ENCODE measurements at places on chromosomes 6 and 20.
A peak's percentile ranks its signal among the peaks of the same experiment; 100 is the strongest.

DNA sequence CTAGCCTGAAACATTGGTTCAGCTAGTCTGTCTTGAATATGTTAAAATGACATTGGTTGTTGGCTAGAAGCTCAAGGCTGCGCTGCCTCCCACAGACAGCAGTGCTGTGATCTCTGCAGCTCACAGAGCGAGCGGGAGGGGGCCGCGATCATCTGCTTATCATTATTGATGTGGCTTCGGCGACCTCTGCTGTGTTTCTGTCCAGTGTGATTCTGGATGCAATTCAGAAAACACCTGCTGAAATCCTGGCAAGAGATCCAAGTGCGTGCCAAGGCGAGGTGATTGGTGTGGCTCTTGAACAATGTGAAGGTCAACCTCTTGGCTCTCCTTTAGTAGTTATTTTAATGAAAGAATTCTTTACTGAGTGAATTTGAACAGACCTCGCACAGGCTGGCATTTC is 142.3 kb upstream of the SASH1 start:
- no peak for DNase-seq

DNA sequence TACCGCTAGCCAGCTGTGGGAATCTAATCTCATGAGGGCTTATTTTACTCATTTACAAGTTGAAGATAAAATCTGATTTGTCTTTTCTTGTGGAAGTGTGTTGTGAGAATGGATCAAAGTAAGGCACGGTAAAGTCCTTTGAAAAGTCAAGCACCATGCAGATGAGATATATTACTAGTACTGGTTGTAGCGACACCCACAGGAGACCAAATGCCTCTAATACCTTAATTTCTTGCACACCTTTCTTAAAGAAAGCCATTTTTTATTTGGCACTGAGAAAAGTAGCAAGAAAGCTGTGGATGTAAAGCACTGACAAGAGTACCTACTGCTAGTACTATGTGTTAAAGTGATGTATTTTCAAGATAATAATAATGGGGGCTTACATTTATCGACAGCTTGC is 191.0 kb upstream of the MMS22L start:
- DNase-seq, result no peak

GRCh38 chr6:119347466-119348095 is 2.0 kb downstream of the MAN1A1 start:
- DNase-seq, result no peak

- no peak for DNase-seq
These were observed 76.1 kb upstream of the PRL start for GRCh38 chr6:22372922-22373321.

- DNase-seq, result no peak
These were observed 119.4 kb downstream of the RFPL4B start for GRCh38 chr6:112466373-112467151.

GRCh38 chr6:94462231-94462630 is 1042.9 kb upstream of the EPHA7 start:
- peak; percentile 61 for DNase-seq

DNA sequence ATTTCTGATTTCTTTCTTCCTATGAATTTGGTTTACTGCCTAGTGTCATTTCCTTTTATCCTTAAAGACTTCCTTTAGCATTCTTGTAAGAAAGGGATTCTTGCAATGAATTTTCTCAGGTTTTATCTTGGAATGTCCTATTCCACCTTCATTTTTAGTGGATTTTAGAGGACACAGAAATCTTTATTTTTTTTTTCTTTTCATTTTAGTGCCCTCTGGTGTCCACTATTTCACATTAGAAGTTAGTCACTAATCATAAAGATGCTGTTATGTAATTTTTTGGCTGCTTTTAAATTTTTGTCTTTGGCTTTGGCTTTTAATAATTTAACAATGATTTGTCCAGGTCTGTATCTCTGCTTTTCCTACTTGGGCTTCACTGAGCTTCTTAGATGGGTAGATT is 28.1 kb downstream of the LMBRD1 start:
- DNase-seq, result no peak
